ENCODE measurements at places on chromosomes 6 and 20.

- no peak for DNase-seq
Observed at GRCh38 chr6:31041372-31041974, 31.2 kb downstream of the MUC22 start.

DNA sequence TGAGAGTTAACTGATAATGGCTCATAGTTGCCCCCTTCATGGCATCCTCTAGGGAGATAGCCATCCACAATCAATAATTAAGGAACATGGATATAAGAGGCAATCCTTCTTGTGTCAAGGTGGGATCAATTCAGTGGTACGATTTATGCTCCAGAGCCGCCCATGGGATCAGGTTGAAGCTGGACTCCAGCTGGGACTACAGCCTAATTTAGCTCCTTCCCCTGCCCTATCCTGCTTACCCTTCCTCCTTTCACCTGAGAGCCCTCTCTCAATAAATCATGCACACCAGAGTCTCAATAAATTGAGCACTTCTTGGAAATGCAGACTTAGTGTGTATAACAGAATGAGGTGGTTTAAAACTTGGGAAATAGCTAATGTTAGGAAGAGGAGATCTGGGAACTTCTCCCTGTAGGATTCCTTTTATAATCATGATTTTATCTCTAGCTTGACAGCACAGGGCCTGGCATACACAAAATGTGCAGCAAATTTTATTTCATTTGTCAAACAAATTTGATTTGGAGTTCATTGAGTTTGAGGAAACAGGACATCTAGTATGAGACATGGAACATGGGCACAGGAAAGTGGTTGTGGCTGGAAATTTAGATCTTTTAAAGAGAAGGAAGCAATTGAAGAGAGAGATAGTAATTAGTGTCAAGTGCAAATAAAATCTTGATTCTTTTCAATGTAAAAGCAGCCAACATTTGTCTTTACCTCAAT is 28.6 kb upstream of the OGFRL1 start:
- DNase-seq, result no peak

- DNase-seq, result no peak
Observed at GRCh38 chr6:3252861-3253596, 5.7 kb upstream of the PSMG4 start.

DNA sequence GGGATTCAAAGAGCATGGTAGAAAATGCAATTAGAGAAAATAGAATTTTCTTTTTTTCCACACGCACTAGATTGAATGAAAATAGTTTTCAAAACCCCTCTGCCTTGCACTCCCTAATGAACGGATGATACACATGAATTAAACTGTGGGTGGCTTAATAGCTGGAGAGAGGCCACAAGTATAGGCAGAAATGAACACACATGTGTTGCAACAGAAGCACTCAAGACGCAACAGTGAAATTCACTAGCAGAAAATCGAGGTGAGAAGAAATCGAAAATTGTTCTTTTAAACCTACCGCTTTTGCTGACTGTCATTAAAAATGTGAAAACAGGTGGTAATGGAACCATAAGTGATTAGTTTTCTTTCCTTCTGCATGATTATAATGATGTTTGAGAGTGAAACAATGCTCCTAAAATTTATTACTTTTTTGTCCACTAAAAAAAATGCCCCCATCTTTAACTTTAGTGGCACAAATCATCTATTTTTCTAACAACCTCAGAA is 80.1 kb upstream of the SHLD1 start:
- no peak for DNase-seq

GRCh38 chr6:135994857-135995544 is 143.5 kb downstream of the PDE7B start:
- DNase-seq, result no peak

GRCh38 chr6:14231501-14232280 is 114.1 kb downstream of the CD83 start:
- DNase-seq, result no peak

DNA sequence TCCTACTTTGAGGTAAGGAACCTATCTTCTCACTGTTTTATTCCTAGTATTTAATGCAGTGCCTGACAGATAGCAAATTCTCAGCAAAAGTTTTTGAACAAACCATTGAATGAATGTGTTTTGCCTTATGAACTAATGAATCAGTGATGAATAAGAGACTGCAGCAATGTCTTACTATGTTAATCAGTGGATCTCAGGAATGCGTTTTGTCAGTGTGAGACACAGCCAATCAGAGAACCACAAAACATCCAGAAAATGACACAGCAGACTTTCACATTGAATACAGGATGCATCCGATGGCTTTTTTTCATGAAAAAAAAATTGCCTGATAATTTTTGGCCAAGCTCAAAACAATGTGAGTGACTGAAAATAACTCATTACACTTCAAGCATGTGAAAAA is 270.5 kb downstream of the BMP2 start:
- no peak for DNase-seq

- no peak for DNase-seq
Observed at GRCh38 chr6:33772902-33773472, 15.9 kb downstream of the LEMD2 start.

- no peak for DNase-seq
Observed at GRCh38 chr20:53652859-53653517, 59.3 kb upstream of the ZNF217 start.

GRCh38 chr6:42898891-42899361 is 16.9 kb upstream of the PTCRA start:
- DNase-seq, result peak; percentile 52

DNA sequence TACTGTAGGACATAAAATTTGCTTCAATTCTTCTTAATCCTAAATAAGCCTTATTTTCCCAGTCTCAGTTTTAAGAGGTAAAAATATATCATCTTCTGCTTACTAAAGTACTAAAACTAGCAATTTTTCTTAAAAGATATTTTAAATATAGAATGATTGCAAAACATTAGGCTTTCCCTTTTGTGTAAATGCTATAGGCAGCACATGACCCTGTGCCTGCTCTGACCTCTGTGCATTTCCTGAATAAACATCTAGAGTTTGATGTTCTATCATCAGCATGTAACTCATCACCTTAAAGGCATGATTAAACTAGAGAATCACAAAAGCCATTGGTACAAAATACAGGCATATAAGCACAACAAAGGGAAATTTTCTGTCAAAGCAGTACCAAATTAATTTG is 422.7 kb downstream of the TFAP2B start:
- no peak for DNase-seq

DNA sequence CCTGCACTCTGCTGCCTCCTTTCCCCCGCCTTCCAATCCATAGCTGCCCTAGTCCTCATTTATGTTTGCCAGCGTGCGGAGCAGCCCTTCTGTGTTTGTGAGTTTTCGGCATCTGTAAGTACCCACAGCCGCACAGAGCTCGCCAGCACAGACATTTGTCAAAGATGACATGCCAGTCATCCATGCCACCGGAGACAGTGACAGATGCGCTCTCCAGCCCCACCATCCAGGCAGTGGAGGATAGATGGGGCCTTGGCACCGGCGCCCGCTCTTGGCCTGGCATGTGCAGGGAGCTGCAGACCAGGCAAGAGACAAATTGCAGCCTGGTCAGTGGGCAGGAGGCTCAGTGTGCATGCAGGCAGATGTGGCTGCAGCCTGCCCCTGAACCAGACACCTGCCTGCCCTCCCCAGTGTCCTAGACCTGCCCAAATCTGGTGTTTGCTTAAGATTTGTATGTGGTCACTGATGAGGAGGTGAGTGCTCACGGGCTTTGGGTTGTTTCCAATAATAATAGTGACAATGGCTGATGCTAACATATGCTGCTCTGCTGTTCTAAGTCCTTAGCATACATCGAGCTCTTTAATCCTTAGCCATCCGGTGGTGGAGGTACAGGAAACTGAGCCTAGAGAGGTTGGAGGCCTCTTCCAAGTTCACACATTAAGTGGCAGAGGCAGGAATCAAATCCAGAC is 78.1 kb downstream of the UNC5CL start:
- DNase-seq, result peak; percentile 18

DNA sequence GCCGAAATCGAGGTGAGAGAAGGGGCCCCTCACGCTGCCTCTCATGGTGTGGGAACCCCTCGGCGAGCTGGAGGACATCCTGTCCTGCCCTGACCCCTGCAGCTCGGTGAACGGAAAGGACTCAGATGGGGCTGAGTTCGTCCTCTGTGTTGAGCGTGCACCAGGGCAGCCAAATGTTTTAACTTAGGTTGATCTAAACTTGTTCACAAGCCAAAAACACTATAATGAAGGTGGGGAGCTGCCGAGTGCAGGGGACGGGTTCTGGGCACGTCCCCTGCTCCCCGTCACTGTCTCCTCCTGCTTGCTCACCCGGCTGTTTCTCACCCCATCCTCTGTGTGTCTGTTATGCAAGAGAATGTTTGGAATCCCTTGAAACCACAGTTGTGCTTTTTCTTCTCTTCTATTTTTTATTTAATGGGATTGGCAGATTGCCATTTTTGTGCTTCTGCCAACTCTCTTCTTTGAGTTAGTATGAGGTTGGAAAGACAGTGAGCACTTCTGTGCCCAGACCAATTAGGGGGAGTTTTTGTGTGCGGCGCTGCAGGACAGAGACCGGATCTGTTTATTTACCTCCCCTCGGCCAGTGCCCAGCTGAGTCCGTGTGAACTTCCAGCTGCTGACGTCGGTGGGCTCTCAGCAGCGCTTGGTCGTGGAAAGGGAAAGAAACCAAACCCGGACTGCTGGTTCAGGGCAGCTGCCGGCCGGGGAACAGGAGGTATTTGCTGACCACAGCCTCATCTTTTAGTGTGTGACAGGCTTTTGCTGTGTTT is 158.1 kb downstream of the DTNBP1 start:
- peak; percentile 30 for DNase-seq

- DNase-seq, result no peak
Observed at GRCh38 chr6:72505446-72505845, 116.4 kb upstream of the KCNQ5 start.

DNA sequence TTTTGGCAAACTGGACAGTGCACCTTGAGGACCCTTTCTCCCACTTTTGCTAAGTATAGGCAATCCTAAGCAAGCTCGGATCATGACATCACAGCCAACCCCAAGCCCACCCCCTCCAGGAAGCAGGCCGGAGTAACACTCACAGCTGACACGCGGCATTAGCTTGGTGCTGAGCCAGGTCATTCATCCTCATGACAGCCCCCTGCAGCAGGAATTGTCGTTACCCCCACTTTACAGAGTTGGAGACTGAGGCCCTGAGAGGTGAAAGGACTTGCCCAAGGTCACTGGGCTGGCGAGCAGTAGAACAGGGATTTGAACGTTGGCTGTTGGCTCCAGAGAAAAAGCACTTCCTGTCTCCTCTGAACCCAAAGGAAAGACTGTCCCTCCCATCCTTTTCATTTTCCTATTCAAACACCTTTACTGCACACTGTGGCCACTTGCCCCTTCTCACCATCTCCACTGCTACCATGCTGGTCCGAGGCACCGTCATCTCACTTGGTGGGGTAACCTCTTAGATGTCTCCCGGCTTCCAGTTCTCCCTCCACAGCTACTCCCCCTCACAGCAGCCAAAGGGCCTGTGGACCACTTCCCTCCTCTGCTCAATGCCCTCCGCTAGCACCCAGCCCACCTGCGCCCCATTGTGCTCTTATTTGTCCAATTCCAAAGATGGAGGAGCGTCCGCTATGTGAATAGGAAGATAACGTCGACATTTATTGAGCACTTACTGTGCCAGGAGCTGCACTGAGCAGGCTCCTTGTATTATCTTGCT is 84.7 kb downstream of the PREX1 start:
- DNase-seq, result no peak

DNA sequence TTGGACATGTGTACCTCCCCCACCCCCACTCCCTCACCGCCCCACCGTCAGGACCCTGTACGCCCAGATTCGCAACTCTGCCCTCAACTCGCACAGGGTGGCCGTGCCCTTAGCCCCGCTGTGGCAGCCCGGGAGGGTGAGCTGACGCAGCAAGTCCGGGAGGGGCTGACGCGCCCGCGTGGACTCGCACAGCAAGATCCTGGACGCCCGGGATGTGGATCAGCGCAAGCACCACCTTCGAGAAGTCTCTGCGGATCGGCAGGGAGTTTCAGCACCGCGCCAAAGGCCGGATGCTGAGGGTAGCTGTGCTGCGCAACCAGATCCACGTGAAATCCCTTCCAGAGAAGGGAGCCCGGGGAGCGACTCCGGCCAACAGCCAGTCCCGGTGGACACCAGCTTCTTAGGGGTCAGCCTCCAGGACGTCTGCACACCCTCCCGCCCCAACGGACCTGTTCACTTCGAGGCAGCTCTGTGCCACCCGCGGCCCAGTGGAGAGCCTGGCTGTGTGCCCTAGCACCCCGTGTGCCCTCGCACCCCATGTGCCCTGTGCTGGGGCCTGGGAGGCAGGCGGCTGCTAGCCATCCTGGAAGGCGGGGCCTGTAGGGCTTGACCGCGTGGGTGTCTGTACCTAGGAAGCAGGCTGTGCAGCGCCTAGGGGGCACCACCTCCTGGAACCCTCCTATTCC is 6.7 kb upstream of the GJA10 start:
- no peak for DNase-seq

GRCh38 chr20:20241976-20242375 is 125.9 kb upstream of the INSM1 start:
- DNase-seq, result peak; percentile 85

- no peak for DNase-seq
Observed at GRCh38 chr6:31829633-31830283, 2.2 kb downstream of the HSPA1B start.

DNA sequence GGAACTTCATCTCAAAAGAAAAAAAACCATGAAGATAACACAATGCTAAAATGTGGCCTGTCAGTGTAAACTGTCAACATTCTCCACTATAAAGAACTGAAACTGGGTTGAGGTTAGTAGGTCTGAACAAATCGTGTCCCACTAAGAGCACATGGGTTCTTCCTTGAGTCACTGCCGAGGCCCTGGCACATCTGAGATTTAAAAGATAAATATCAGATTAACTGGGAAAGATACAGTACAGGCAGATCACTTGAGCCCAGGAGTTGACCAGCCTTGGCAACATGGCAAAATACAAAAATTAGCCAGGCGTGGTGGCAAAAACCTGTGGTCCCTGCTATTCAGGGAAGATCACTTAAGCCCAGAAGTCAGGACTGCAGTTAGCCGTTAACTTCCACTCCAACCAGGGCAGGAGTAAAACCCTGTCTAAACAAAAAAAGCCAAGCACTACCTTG is 5.6 kb downstream of the EEF1A1 start:
- DNase-seq, result no peak

Data from NCI-H1092 (cell line).